ENCODE measurements at places on chromosomes 13 and 19.

GRCh38 chr13:110812869-110813645 is 99.6 kb downstream of the ING1 start:
- DNase-seq: no peak

DNA sequence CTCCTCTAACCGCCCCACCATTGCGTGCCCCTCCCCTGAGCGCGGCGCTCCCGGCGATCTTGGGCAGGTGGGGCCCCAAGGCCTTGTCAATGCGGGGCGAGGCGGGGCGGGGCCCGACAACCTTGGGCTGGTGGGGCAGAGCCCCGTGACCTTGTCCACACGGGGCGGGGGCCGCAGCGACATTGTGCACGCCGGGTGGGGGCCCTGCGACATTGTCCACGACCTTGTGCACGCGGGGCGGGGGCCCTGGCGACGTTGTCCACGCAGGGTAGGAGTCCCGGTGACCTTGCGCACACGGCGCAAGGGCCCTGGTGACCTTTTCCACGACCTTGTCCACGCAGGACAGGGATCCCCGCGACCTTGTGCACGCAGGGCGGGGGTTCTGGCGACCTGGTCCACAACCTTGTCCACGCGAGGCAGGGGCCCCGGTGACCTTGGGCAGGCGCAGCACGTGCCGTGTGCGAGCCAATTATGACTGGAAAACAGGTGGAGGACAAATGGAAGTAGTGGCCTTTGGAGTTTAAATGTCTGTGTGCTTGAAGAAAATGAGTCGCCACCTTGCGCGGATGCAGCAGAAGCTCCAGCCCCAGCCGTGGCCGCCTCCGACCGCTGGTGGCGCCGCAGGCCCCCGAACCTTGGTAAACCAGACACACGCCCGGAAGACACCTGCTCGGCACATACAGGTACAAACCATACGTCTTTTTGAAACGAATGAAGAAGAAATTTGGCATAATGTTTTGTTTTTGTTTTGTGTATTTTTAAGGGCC is 62.6 kb downstream of the LATS2 start:
- DNase-seq: no peak

- no peak for DNase-seq
Measured at GRCh38 chr19:1109032-1109551, 5.3 kb downstream of the GPX4 start.

DNA sequence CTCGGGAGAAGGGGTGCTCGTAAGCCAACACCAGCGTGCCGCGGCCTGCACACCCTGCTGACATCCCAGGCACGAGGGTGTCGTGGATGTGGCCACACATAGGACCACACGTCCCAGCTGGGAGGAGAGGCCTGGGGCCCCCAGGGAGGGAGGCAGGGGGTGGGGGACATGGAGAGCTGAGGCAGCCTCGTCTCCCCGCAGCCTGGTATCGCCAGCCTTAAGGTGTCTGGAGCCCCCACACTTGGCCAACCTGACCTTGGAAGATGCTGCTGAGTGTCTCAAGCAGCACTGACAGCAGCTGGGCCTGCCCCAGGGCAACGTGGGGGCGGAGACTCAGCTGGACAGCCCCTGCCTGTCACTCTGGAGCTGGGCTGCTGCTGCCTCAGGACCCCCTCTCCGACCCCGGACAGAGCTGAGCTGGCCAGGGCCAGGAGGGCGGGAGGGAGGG is 2.4 kb downstream of the IZUMO4 start:
- no peak for DNase-seq

GRCh38 chr19:4373601-4374497 is 26.5 kb downstream of the SH3GL1 start:
- DNase-seq: no peak

GRCh38 chr13:51785712-51786424 is 18.1 kb downstream of the DHRS12 start:
- DNase-seq: no peak

DNA sequence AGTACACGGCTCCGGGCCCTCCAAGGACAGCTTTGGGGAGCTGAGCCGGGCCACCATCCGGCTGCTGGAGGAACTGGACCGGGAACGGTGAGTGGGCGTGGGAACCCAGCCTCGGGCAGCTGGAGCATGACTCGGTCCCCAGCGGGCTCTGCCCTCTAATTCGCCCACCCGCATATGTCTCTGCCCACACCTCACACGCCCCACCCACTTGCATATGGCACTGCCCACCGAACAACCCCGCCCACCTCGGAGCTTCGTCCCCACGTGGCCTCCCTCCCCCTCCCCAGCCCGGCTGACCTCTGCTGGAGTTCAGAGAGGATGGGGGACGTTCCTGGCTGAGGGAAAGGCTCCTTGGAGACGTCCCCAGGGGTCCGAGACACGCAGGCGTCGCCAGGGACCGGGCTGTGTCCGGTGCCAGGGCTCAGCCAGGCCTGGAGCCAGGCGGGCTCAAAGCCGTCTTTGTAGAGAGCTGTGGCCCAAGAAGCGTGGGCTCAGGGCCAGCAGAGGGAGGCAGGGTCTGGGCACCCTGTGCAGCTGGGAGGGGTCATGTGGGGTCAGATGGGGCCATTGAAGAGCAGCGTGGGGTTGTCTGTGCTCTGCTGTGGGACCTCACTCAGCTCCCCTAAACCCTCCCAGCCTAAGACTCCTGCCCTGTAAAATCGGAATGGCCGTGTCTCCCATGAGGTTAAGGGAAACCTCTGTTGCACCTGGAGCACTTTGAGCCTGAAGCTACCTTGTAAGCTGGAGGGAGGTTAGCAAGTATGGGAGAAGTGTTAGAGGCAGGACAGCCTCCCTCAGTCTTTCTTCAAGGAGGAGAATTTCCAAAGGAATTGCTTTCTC is 3.8 kb downstream of the APC2 start:
- DNase-seq: no peak

GRCh38 chr19:23283925-23284324 is 33.7 kb upstream of the ZNF724 start:
- no peak for DNase-seq

DNA sequence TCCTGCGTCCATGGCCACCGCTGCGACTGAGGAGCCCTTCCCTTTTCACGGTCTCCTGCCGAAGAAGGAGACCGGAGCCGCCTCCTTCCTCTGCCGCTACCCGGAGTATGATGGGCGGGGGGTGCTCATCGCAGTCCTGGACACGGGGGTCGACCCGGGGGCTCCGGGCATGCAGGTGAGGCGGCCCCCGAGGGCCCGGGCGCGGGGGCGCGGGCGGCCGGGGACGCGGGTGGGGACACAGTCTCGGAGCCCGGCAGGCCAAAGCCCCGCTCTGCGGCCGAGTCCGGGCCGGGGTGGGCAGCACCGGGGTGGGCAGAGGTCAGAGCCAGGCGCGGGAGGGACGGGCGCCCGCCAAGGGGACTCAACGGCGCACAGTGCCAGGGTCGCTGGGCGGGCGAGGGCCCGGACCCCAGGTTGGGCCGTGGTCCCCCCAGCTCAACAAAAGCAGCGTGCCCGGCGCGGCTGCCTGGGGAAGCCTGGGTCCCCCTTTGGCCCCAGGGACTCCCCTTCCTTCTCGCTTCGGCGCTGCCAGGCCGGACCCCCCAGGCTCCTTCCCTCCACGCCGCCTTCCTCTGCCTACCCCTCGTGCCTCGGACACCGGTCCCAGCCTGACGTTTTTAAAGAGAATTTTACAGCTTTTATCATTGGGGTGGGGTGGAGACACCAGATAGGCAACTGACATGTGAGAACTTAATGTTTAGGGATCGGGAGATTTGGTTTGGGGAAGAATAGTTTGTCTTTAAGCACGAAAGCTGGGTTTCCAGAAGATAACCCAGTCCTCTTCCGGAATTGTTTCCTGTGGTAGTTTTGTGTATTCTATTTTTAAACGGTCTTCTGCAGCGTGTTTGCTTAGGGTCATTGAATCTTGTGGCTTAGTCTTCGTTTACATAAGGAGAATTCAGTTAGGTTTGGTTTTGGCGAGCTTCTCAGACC is 509 bp downstream of the TPP2 start:
- no peak for DNase-seq

DNA sequence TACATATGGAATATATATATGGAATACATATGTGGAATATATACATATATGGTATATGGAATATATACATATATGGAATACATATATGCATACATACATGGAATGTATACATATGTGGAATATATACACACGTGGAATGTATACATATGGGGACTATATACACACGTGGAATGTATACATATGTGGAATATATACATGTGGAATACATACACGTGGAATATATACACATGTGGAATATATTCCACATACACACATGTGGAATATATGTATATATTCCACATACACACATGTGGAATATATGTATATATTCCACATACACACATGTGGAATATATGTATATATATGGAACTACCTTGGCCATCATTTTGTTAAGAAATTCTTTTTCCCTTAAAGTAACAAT is 31.1 kb downstream of the ZNF571 start:
- DNase-seq: no peak

DNA sequence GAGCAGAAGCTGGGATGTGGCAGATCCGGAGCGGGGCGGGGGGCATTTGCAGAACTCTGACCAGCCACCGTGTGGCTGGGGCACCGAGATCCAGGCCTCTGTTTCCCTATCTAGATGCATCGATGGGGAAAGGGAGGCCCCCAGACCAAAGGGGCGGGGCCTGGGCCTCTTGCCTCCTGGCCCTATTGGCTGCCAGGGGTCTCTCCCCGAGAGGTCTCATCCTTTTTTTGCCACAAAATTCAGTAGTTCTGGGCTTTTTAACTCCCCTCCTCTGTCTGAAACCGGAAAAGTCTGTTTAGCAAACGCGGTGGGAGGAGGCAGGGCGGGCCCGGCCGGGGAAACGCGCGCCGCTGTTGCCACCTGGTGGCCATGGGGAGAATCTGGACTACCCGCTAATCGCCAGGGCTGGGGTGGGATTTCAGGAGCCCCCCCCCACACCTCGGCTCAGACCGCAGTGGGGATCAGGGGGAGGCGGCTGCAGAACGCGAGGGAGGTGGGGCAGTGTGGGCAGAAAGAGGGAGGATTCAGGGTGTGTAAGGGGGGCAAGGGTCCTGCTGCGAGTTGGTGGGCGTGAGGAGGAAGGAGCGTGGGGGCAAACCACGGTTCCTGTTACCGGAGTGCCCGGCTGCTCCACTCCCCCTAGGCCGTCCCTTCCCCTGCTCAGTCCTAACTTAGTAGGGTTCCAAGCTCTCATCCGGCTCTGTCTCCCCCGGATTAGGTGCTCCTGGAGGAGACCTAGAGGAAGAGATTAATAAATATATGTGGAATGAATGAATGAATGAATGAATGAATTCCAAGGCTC is 28.3 kb downstream of the IL12RB1 start:
- DNase-seq: peak; percentile 49

DNA sequence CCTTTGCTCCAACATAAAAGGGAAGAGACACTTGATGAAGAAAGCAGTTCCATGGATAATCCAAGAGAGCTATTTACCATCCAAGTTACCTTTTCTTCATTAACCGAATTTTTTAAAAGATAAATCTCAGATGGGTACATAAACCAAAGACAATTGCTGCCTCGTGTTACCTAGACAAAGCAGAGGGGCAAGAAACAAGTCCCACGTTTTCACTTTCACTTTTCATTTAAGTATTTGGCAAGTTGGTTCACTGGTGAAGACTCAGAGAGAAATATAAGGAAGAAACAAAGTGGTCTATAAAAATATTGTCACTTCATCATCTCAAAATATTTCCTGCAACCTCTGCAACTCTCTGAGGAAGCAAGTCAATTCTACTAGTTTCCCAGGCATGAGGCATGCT is 446.1 kb downstream of the FGF14 start:
- DNase-seq: no peak

DNA sequence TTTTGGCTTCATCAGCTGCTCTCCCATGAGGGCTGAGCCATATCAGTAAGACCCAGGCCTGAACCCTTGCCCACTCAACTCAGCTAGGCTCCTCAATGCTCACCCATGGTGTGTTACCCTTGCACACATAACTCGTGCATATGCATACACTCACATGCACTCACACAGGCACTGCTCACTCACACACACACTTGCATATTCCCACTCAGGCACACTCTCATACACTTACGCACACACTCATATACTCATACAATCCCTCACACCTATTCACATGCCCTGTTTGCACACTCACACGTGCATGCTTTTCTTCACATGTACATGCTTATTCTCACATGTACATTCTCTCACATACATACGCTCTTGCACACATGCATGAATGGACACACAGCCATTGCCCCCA is 93.8 kb downstream of the SLC7A1 start:
- DNase-seq: no peak

GRCh38 chr19:29549105-29550070 is 23.6 kb downstream of the VSTM2B start:
- DNase-seq: no peak

GRCh38 chr19:47398707-47399597 is 20.4 kb downstream of the MEIS3 start:
- no peak for DNase-seq

- no peak for DNase-seq
Measured at GRCh38 chr13:50200988-50201387, 185.7 kb downstream of the KCNRG start.

GRCh38 chr19:48967346-48968178 is 2.5 kb downstream of the FTL start:
- no peak for DNase-seq

DNA sequence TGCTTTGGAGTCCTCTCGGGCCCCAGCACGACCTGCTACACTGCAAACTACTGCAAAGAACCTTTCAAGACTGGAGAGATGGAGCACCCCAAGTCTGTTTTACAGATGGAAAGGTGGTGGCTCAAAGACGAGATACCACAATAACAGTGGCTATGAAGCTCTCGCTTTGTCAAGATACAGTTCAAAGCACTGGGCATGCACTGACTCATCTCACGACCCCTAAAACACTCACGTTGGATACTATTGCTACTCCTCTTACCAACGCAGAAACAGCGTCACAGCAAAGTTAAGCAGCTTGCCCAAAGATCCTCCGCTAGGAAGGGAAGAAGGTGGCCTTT is 24.0 kb upstream of the LAIR1 start:
- DNase-seq: no peak

- DNase-seq: no peak
Measured at GRCh38 chr13:55229906-55230569, 1910.7 kb upstream of the PRR20A start.

DNA sequence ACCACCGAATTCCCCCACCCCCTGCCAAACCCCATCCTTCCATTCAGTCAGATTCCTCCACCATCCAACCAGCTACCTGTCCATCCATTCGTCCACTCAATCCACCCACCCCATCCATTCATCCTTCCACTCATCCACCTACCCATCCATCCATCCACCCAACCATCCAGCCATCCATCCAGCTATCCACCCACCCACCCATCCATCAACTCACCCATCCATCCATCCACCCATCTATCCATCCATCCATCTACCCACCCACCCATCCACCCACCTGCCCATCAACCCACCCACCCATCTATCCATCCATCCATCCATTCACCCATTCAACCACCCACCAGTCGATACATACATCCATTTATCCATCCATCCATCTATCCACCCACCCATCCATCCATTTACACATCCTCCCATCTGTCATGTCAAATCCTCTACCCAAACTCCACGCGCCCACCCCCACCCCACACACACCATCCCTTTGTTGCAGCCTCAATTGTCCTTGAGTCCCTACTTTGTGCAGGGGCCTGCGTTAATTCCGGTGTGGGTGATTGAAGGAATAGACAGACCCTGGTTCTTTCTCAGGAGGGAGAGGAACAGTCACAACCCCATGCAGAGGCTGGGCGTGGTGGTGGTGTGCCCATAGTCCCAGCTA is 5.3 kb upstream of the SLC5A5 start:
- DNase-seq: no peak

- DNase-seq: no peak
Measured at GRCh38 chr19:33368074-33368864, 5.2 kb upstream of the CEBPG start.

GRCh38 chr13:52749419-52749818 is 9.8 kb upstream of the CNMD start:
- no peak for DNase-seq

GRCh38 chr13:75299913-75300862 is 181.8 kb downstream of the TBC1D4 start:
- DNase-seq: no peak

- DNase-seq: no peak
Measured at GRCh38 chr13:25915840-25916518, 135.8 kb downstream of the SHISA2 start.

Measured in NK-92 treated with Interleukin-12 subunit alpha and Interleukin-12 subunit beta, amount 100 ng/mL, for 24 hours (cell line).